ENCODE measurements at places on chromosomes 1 and 21. TPM values are rescaled to one million over a fixed set of nuclear protein-coding genes. Genes with fewer than 3 reads are reported as not detected.

DNA sequence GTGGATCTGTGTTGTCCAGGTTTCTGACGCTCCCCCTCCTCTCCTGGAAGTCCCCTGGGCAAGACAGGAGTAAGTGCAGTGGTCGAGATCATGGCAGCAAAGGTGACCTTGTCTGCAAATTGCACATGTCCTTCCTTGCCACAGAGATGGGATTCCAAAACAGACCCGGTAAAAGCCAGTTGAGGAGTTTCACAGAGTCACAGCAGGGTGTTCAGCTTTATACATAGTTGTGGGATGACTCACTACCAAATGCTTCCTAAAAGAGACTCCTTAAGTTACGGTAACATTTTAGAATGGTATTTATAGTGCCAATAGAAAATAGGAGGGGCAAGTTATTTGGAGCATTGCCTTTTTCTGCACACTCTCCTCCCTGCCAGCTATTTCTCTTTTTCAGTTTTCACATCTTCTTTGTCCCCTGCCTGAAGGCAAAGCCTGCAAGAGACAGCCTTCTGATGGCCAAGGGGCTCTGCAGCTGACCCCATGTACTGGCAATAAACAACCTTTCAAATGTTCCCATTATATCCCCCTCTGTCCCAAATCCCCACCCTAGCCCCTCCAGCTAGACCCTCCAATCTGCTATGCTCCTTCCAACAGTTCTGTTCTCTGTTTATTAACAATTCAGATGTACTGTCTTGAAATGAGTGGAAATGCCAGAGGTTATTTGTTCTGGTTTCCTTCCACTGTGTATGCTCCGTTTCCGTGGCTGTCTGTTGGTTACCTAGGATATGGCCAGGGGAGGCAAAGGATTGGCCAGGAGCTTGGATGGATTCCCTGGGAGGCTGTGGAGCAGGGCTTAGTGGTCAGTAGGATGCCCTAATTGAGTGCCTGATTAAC, 115.0 kb downstream of the TGFB2 start:
- no peak for DNase-seq

CELA2A gene
- total RNA-seq: not detected

- DNase-seq: no peak
These were observed 12.1 kb downstream of the DYRK1A start for GRCh38 chr21:37378700-37379139.

- DNase-seq: no peak
These were observed 44.9 kb upstream of the TINAGL1 start for GRCh38 chr1:31531177-31531999.

DNA sequence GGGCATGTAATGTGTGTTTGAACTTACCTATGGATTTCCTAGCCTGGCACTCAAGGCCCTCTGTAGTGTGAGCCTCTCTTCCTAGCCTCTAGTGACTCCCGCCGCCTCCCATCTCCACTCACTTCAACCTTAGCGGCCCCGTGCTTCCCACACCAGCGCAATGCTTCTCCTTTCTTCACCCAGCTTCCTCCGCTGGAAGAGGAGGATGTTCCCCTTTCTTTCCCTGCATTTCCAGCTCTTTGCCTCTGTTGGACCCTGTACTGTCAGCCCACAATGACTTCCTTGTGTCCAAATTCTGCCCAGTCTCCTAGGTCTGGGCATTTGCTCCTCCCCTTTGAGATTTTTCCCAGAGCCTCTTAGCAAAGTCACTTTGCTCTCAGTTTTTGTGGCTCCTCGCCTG, 138.1 kb upstream of the IRF2BP2 start:
- DNase-seq: no peak

DNA sequence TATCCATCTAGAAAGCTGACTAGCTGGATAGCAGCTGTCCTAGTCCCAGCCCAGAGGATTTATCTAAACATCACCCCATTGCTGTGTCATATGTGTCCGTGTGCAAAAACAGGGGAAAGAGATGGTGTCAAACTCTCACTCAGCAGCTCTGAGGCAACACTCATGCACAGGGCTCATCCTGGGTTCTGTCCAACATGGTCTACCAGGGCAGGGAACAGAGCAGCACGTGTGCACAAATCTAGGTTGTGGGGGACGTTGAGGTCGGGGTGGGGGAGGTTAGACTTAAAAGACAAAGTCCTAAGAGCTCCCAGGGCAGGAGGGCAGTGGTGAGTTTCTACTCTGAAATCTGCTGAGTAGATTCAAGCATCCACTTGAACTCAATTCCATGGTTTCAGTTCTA, 16.2 kb downstream of the PI4KB start:
- DNase-seq: no peak

DNA sequence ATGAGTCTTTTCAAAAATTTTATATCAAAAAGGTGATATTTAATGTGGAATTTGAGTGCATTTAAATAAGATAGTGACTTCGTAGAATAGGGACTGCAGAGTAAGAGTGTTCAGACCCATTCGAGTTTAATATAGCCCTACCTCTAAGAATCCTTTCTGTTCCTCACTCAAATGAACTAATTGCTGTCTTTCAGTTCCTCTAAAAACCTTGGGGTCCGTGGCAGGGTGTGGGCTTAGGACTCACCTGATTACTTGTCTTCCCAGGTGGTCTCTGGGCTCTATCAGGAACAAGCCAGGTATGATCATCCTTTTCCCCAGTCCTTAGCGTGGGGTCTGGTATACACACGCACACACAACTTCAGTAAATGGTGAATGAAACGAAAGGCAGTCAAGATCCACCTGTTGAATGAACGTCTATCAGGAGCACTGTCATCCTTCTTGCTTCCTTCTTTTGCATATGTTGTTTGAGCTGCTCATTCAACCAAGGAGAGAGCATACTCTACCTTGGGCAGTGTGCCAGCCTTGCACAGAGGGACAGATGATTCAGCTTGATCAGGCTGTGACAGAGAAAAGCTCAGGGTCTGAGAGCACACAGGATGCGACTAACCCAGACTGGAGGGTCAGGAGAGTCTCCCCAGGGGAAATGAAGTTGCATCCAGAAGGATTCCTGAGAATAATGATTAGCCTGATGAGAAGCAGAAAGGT, 1.2 kb upstream of the RNF11 start:
- DNase-seq: peak; percentile 44

GRCh38 chr21:34012640-34013039, 60.7 kb upstream of the MRPS6 start:
- DNase-seq: no peak

- no peak for DNase-seq
These were observed 31.3 kb upstream of the BTG2 start for GRCh38 chr1:203273869-203274602.

- peak; percentile 45 for DNase-seq
These were observed 630 bp downstream of the ACP6 start for GRCh38 chr1:147669469-147670318.

DNA sequence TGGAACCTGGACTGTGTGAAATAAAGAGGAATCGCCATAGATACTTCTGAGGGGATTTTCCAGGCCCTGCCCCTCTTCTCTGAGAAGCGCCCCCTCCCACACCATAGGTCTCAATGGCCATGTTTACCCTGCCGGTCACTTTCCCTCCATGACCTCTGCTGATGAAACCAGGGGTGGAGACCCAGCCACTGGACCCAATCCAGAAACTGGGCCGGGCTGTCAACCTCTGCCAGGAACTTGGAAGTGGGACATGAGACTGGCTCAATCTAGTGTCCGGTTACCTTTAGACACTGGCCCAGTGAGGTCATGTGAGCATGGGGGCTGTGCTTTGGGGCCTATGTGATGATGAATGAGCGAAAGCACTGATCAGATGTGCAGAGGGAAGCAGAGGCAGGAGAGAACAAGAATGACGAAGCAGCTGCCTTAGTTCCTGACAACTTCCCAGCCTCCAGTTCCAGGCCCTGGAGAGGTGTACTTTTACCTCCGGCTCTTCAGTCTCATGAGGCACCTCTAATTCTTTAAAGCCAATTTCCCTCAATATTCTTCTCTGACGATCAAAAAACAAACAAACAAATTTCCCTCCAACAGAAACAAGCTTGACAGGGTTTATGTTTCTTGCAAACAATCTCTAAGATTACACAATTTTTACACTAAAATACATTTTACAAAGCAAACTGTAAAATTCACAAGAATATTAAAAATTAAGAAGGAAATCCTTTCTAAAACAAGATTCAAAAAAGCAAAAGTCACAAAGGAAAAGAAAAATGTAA, 4.9 kb downstream of the ASAP3 start:
- no peak for DNase-seq

DNA sequence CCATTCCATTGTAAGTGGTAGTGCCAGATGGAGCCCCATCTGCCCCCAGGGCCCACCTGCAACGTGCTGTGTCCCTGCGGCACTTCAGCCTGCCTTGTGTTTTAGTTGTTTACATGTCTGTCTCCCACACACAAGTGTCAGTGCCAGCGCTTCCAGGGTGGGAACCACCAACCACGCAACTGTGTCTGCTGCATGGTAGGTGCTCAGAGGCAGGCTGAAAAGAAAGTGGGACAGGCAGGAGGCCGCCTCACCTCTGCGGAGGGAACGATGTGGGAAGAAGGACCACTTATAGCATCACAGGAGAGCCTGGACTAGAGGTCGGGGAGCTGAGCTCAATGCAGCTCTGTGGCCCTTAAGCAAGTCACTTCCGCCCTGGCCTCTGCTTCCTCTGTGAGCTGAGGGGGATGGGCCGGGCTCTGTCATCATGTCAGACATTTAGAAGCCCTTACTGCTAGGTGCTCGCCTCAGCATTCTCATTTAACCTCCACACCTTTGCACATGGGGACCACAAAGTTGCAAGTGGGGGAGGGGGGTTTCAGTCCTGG, 17.9 kb downstream of the SLC9A1 start:
- DNase-seq: no peak

SYNC gene
- total RNA-seq: 4.0 TPM

GLRX2 gene
- 8.9 TPM for total RNA-seq

DNA sequence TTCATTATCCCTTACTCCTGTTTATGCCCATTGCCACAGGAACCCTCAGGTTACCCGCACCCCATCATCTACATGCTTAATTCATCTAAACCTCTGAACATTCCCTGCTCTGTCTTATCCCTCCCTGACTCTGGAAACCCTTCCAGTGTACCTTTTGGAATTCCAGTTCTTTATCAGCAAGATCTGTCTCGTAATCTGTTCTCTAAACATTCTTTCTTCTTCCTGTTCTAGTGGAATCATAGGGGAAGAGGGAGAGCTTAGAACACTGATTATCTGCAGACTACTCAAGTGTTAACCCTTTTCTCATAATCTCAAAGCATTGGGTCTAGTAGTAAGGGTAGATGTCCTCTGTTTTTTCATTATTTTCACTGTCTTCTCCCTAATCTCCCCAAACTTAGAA, 159.8 kb downstream of the PIK3R3 start:
- DNase-seq: no peak

- no peak for DNase-seq
These were observed 217.0 kb downstream of the DNAH14 start for GRCh38 chr1:225146478-225146877.

All from mesothelial cell of epicardium (in vitro differentiated cells).